ENCODE measurements at places on chromosomes 1 and 21.

GRCh38 chr21:33403128-33403785 lies at the start of gene IFNGR2:
Gene IFNGR2, plus strand, starts transcription at chr21:33403413. Its CDS starts 131 bp downstream, at chr21:33403544.
- DNase-seq = peak; percentile 40

DNA sequence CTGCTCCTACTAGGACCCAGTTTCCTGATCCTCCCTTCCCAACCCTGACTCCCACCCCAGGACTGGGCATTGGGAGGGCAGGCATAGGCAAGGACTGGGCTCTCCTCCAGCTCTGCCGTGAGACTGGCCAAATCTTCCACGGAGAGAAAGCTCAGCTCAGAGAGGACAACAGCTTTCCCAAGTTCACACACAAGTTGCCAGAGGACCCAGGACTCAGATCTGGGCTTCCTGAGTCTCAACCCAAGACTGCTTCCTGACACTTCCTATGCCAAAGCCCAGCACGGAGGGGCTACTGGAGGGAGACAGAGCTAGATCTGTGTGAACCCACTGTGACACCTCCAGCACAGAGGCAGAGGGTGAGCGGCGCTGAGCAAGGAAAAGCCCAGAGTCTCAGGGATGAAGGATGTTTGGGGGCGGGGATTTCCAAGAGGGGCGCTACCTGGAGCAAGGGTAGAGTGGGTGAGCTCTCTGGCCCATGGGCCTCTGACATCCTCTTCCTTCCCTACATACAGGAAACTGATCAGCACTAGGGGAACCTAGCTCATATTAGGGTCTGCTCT lies 7.1 kb downstream of the PDZK1IP1 start:
- no peak for DNase-seq

GRCh38 chr1:182595641-182596240 lies 6.7 kb upstream of the RNASEL start:
- peak; percentile 73 for DNase-seq

DNA sequence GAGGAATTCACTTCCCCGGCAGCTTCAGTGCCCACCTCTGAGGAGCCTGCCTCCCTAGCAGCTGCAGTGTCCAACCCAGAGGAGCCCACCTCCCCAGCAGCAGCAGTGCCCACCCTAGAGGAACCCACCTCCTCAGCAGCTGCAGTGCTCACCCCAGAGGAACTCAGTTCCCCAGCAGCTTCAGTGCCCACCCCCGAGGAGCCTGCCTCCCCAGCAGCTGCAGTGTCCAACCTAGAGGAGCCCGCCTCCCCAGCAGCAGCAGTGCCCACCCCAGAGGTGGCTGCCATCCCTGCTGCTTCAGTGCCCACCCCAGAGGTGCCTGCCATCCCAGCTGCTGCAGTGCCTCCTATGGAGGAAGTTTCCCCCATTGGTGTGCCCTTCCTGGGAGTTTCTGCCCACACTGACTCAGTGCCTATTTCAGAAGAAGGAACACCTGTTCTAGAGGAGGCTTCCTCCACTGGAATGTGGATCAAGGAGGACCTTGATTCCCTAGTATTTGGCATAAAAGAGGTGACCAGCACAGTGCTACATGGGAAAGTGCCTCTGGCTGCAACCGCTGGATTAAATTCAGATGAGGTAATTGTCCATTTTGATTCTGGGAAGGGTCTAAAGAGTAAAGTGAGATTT lies 77.4 kb upstream of the BMP8A start:
- DNase-seq = no peak

DNA sequence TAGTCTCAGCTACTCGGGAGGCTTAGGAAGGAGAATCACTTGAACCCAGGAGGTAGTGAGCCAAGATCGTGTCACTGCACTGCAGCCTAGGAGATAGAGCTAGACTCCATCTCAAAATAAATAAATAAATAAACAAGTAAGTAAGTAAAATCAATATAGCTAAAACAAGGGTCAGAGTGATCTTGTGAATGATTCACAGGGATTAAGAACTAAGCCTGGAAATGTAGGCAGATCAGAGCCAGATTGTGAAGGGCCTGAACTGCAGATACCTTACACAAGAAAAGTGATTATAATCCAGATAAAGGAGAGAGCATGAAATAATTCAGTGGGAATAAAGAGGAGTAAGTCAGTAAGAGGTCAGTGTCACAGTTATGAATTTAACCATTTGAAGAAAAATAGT lies 41.5 kb downstream of the COP1 start:
- peak; percentile 10 for DNase-seq

DNA sequence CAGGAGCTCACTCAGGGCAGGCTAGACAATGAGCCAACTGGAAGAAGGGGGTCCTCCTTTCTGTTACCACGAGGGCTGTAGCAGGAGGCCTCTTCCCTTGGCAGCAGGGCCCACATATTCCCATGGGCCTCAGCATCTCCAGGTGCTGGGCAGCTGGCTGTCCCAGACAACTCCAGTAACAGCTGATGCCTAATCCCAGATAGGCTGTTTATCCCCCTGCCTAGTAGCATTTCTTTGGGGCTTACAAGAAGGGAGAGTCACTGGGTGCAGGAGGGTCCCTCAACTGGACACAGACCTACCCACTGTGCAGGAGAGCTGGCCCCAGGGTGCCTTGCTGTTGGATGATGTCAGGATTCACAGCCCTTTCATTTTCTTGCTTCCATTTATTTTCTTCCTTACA lies 278.2 kb downstream of the DSCAM start:
- no peak for DNase-seq

DNA sequence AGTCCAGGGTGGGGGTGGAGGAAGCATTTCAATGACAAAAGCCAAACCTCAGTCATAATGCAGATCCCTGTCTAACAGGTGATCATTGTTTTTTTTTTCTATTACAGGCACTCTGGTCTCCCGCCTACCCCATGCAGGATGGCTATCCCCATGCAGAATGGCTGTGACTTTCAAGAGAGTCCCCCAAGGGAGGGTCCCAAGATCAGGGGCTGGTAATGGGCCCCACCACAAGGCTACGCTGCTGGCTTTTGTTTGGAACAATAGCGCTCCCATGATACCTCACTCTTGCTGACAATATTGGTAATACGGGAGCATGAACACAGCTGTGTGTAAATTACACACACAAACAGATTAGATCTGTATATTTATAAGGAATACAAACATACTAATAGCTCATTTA lies 119.4 kb downstream of the SLC45A1 start:
- no peak for DNase-seq

- no peak for DNase-seq
These were observed 455.3 kb downstream of the KCNT2 start for GRCh38 chr1:196152975-196153374.

- no peak for DNase-seq
These were observed 3.0 kb downstream of the CELSR2 start for GRCh38 chr1:109252167-109252892.

- peak; percentile 99 for DNase-seq
These were observed 36.6 kb downstream of the PLXNA2 start for GRCh38 chr1:208207388-208208131.

- peak; percentile 55 for DNase-seq
These were observed 12.1 kb downstream of the CENPF start for GRCh38 chr1:214615109-214615508.

- DNase-seq = peak; percentile 100
These were observed at the start of gene EDEM3 for GRCh38 chr1:184754476-184755225. Gene EDEM3, minus strand, starts transcription at chr1:184754858. Its CDS starts 212 bp downstream, at chr1:184754646.

- no peak for DNase-seq
These were observed 11.0 kb upstream of the CASQ1 start for GRCh38 chr1:160179336-160179735.

DNA sequence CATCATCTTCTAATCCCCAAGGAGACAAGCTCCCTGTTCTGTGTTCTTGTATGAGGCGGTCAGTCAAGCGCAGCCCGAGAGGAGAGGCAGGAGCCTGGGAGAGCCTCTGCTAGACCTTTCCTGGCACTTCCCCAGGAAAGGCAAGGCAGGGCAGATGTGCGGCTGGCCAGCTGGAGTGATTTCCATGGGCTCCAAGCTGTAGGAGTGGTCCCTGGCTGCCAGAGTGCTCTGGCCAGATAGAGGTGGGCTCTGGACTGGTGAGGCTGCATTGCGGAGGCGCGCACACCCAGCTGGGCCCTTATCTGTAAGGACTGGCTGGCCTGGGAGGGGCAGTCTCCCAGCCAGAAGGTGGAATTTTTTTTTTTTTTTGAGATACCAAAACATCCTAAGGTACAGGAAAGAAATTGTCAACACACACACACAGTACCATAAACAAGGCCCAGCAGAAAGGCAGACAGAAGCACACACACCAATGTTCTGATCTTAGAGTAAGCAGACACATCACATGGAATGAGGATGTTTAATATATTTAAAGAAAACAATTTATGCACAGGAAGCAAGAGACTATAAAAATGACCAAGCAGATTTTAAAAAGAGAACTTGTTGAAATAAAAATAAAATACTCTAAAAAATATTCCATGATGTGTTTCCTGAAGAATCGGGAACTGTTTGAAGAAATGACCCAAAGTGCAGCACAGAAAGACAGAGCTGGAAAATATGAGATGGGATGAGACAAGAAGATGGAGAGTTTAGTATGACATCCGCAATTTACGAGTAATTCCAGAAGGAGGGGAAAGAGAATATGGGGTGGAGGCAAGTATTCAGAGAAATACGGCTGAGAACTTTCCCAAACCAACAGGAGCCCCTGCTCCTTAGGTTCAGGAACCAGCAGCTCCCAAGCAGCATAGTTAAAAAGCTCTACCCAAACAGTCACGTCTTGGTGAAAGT lies 13.4 kb downstream of the IBA57 start:
- DNase-seq = no peak

GRCh38 chr1:46798810-46799209 lies at the start of gene CYP4B1:
Gene CYP4B1, plus strand, starts transcription at chr1:46799046. Its CDS starts 36 bp downstream, at chr1:46799082.
- DNase-seq = no peak

GRCh38 chr21:46295177-46295770 lies 9.1 kb downstream of the YBEY start:
- DNase-seq = peak; percentile 55

- DNase-seq = no peak
These were observed 141.8 kb upstream of the AJAP1 start for GRCh38 chr1:4512636-4513035.

DNA sequence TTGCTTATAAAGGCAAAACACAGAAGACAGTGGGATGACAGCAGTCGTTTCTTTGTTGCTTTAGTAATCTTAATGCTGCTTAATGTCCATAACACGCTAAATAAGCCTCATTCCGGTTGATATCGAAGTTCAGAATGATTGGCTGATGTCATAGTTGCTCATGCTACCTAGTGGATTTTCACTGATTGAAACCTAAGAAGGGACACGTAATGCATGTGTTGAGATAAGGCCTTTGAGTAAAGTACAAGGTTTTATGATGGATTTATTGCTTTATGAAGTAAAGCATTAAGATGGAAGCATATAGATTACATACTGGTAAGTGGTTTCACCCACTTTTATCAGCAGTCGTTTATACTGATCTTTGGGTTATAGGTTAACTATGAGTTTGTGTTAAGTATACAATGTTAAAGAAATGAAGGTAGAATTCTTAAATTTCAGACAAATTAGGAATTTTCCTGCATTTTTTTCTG lies 25.1 kb downstream of the IARS2 start:
- peak; percentile 60 for DNase-seq

GRCh38 chr1:40302475-40302874 lies 14.6 kb downstream of the COL9A2 start:
- DNase-seq = no peak

DNA sequence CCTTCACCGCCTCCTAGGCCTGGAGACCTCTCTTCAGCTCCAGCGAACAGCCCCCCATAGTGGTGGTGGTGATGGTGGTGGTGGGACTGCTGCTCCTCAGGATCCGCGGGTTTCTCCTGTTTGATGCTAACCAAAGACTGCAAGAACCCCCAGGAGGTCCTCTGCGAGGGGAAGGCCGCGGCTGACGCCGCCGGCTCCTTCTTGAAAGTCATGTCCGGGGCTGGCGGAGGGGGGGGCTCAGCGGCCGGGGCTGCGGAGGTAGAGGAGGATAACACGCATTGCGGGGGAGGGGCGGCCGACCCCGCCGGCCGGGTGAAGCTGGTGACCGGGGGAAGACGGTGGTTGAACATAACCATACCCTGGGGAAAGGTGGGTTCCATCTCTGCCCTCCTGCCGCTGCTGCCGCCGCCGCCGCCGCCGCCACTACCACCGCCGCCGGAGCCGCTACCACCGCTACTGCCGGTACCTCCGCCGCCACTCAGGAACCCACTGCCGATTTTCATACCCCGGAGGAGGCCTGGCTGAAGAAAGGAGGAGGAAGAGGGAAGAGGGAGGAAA lies 554 bp downstream of the ZNF281 start:
- DNase-seq = peak; percentile 61

DNA sequence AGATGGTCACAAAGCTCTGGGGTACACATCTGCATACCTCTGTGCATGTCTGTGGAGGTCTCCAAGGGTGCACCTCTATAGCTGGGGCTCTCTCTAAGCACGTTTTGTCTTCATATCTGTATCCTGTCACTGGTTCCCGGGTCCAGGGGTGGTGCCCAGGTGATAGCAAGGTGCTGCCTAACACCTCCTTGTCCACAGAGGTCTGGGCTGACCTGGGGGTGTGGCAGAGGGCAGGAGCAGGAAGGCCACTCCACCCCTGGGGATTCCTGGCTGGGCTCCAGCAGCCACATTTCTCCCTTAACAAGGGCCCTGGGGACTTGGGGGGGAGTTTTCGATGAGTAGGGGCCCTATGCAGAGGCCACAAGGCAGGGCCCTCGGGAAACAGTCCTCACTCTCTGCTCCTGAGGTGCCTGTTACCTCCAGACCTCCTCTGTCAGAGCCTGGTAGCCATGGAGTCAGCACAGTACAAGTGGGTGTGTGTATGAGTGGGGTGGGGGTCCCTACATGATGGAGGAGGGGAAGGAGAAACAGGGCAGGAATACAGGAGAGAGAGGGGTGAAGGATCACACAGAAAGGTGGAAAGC lies 7.0 kb upstream of the CDCP2 start:
- DNase-seq = no peak

GRCh38 chr1:2190491-2190976 lies 4.0 kb downstream of the FAAP20 start:
- no peak for DNase-seq

- DNase-seq = peak; percentile 80
These were observed 8.0 kb upstream of the NAV1 start for GRCh38 chr1:201530741-201531531.

- peak; percentile 91 for DNase-seq
These were observed 84.5 kb downstream of the PLXNA2 start for GRCh38 chr1:208159555-208160258.

- peak; percentile 87 for DNase-seq
These were observed 12.6 kb upstream of the S100B start for GRCh38 chr21:46617267-46618051.

GRCh38 chr21:32977216-32977615 lies 48.5 kb upstream of the OLIG2 start:
- DNase-seq = no peak

DNA sequence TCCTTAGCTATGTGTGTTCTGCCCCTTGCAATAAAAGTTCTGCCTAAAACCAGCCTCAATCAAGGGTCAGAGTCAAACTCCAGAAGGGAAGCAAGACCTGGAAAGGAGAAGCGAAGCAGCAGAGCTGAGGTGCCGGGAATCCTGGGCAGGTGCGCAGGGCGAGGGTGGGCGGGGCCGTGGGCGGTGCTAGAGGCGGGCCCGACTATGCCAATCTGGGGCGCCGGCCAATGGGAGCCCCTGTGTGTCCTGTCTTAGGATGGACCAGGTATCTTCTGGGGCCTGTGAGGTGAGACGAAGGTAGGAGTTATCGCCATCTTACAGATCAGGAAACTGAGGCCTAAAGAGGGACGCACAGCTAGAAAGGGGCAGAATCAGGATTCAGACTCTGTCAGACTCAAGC lies 120.3 kb downstream of the PTPRU start:
- DNase-seq = no peak

- DNase-seq = no peak
These were observed 37.1 kb downstream of the ATF6 start for GRCh38 chr1:161803181-161803580.

GRCh38 chr1:83978056-83978455 lies 20.9 kb downstream of the TTLL7 start:
- DNase-seq = no peak
